ENCODE measurements at places on chromosomes 11 and 22. TPM values are rescaled to one million over a fixed set of nuclear protein-coding genes. Genes with fewer than 3 reads are reported as not detected.

The SSTR3 gene
- total RNA-seq = not detected

The KRTAP5-11 gene
- not detected for total RNA-seq

The OSBP gene
- 40.8 TPM for total RNA-seq

The SLC22A12 gene
- total RNA-seq = not detected

The SCUBE2 gene
- 5.5 TPM for total RNA-seq
